Right renal pelvis (tissue), 4 donors: ENCODE measurements at places on chromosomes 11 and 22.

DNA sequence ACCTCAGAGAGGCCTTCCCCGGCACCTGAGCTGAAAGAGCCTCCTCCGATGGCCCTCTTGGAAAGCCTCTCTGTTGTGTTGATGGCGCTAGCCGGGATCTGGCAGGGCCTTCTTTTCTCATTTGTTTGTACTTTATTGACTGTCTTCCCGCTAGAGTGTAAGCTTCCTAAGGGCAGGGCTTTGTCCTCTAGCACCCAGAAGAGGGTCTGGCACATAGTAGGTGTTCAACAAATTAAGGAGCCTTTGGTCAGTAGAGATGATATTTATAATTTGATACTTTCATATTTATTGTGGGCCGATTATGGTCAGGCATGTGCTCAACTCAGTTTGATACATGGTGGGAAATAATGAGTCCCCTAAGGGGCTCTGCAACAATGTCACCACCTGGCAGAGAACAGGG is 4.0 kb downstream of the ARL2 start:
- DNase-seq: no peak

DNA sequence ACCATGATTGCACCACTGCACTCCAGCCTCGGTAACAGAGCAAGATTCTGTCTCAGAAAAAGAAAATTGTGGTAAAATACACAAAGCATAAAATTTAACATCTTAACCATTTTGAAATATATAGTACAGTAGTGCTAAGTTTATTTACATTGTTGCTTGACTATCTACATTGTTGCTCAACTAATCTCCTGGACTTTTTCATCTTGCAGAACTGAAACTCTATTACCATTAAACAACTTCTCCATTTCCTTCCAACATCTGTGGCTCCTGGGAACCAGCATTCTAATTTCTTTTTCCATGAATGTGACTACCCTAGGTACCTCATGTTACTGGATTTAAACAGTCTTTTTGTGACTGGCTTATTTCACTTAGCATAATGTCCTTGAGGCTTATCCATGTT is 13.5 kb upstream of the VWA5A start:
- DNase-seq: no peak

- DNase-seq: no peak
These were observed 29.0 kb downstream of the TIMP3 start for GRCh38 chr22:32830473-32830872.

GRCh38 chr22:39389420-39389819 is 10.2 kb upstream of the TAB1 start:
- no peak for DNase-seq

DNA sequence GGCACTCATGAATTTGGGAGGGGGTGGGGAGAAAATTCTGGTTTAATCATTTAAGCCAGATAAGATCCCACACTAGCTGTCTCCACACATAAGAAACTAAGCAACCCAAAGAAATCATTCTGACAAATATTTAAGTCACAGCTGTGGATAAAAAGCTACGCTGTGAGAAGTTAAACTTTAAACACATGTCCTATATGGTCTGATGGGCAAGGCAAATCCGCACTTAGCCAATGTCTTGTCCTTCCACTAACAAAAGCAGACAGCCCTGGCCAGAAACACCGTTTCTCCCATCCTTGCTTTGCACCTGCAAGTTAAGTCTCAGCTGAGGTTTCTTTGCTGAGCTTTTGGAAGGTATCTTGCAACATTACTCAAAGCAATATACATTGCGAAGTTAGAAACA is 68.0 kb downstream of the ETS1 start:
- DNase-seq: no peak

DNA sequence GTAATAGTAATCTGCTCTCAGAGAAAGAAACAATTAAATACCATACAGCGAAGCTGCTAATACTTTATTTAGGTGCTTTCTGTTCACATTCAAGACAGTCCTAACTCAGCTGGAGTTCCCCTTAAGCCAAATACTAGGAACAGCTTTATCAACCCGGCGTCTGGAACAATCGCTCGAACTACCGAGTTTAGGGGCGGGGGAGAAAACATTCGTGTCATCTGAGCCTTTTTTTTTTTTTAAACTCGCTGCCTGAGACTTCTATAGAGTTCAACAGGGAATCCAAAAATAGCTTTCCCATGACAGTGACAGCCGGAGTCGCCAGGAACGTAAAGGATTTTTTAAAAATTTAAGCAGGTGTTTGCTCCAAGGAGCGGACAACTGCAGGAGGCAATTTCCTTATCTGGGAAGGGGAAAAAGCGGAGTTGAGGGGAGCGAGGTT is 852 bp downstream of the TRAF6 start:
- DNase-seq: peak; percentile 35

DNA sequence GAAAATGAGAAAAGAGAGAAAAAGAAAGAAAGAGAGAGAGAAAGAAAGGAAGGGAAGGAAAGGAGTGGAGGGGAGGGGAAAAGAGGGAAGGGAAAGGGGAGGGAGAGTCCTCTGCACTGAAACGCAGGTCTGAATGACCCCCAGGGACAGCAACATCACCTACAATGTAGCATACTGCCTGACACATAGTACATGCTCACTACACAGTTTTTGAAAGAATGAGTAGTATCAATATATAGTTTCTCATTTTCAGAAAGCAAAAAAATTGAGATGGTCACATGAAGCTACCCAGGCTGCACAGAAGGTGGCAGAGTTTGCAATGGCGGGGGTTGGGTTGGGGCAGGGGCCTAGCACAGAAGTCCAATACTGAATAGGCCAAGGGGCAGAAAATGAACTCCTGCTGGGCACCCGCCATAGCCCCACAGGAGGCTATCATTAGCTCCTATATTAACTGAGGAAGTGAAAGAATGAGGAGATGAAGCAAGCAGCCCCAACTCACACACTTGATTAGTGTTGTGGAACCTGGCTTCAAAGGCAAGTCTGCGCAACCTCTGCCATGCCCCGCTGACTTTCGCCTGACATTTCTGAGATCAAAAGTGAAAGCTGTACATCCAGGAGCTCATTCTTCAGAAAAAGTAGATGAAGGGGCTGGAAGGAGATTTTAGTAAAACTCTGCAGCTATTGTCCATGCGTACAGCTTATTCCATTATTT is 241.2 kb upstream of the SYN3 start:
- no peak for DNase-seq

DNA sequence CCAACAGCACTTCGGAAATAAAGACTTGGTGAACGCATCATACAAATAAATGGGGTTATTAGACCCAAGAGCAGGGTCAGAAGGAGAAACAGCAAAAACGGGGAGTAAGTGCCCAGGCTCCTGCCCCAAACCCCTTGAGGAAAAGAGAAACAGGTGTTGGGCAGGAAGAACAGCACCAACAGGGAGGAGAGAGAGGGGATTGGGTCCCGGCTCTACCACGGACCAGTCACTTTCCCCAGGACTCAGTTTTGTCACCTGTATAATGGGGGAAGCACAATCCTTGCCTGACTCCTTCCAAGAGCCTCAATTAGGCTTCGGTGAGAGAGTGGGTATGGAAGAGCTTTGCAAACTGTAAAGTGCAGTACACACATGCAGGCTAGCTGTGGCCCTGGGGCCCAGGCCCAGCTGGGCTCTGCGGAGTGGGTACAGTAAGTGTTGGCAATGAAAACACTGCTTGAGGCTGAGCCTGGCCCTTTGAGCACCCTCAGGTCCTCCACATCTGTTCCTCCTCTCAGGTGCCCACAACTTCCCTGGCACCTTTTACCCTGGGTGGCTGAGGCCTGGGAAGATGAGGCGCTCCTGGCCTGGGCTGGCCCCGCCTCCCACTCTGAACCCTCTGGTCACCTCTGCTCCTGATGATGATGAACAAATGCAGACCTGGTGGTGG is 8.9 kb downstream of the SLC29A2 start:
- no peak for DNase-seq

DNA sequence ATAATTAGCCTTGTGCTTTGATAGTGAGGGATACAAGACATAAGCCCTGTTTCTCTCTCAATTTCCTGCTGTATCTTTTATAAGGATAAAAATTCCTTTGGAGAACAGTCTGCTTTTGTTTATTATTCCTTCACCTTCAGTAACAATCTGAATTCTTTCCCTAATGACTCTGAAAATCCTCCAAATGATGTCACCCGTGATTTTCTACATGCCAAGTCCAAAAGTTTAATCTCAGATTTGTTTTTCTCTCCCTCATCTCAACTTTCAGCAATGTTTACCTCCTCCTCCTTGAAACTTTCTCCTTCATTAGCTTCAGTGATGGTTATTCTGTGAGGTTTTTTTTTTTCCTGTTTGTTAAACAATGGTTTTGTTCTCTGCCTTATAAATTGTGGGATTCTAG is 2.2 kb downstream of the OR51E2 start:
- no peak for DNase-seq

DNA sequence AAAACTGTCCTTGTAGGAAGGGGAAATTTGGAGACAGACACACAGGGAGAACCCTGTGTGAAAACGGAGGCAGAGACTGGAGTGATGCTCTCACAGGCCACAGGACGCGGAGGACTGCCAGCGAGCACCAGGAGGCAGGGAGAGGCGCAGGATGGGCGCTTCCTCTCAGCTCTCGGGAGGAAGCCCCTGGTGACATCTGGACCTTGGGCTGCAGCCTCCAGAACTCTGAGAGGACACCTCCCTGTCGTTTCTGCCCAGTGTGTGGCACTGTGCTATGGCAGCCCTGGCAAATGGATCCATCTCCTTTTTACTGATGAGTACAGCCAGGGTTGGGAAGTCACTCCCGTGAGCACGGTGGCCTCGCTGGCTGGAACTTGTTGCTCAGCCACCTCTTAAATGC is 73.9 kb downstream of the LRRC32 start:
- no peak for DNase-seq
